ENCODE measurements at places on chromosomes 4 and X. TPM values are rescaled to one million over a fixed set of nuclear protein-coding genes. Genes with fewer than 3 reads are reported as not detected.

GRCh38 chrX:119762718-119763117, 4.3 kb downstream of the SOWAHD start:
- no peak for DNase-seq

PAGE1 gene
- total RNA-seq = not detected

DNA sequence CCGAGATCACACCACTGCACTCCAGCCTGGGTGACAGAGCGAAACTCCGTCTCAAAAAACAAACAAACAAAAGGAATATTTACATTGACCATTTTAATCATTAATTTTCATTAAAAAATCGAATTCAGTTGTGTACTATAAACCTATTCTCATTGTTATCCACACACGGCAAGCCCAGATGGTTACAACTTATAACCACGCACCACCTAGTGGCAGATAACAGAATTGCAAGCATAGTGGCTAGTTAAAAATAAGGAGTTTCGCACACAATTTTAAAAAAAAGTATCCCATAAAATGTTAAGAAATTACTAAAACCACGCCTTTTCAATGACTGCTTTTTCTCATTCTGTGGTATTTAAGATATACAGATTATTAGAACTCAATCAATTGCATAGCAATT, 25.4 kb downstream of the MBNL3 start:
- DNase-seq = no peak

- no peak for DNase-seq
Measured at GRCh38 chrX:6757631-6758030, 222.7 kb upstream of the VCX3A start.

DNA sequence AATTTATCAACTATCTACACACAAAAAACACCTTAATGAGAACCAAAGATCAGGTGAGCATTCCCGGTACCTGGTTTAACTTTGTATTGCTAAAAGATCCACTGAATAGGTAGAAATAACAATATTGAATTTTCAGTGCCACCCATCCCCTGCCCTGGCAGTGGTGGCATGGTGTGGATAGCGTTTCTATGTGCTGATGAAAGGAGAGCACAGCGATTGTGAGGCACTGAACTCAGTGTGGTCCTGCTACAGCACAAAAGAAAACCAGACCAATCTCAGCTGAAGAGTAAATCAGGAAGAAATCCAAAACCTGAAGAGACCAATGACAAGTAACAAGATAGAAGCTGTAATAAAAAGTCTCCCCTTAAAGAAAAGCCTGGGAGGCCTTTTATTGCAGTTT, 984.6 kb upstream of the AGA start:
- no peak for DNase-seq

GRCh38 chr4:4735870-4736269, 123.6 kb upstream of the MSX1 start:
- DNase-seq = no peak

DNA sequence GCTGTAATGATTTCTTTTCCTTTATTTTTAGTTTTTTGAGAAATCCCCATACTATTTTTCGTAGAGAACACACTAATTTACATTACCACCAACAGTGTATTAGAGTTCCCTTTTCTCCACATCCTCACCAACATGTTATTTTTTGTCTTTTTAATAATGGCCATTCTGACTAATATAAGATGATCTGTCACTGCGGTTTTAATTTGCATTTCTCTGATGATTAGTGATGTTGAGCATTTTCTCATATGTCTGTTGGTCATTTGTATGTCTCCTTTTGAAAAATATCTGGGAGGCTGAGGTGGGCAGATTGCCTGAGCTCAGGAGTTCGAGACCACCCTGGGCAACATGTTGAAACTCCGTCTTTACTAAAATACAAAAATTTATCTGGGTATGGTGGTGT, 30.2 kb downstream of the SPINK2 start:
- no peak for DNase-seq

NR0B1 gene
- total RNA-seq = not detected

DNA sequence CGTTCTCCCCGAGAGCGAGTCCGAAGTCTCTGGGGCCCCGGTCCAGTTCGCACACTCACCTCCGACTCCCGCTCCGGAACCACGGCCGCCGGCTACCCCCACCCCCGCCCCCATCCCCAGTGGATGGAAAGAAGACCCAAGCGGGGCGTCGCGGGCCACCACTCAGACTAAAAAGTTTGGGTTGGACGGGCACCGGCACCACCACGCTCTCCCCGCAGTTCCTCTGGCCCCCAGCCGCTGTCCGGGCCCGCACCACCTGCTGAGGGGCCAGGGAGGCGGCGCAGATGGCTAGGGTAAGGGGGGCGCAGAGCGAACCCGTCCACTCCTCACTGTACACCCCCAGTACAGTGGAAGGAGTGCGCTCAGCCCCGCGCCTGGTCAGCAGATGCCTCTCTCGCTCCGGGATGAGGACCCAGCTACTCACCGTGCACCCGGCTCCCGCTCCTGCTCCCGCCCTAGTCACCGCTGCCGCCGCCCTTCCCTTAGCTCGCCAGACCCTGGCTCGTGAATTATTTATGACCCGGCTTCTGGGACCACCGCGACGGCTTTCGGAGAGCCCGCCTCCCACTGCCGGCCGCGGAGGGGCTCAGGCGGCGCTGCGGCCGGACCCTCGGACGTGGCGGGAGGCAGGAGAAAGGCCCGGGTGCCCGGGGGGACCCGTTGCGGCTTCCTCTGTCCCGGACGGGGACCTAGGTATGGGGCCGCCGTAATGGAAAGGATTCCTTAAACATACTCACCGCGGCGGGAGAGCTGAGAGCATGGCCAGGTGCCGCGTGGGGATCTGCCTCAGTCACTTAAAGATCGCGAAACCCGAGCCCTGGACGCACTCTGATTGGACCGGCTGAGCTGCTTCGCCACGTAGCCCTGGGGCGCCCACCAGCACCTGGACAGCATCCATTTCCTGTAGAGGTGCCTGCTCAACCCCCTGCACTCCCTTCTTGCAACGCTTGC, at the start of gene PROM1:
Gene PROM1 (minus strand): TSS at position 783 of the 951 bp plus-strand sequence. CDS start 8,117 bp downstream, outside the sequence.
- DNase-seq = peak; percentile 45

DNA sequence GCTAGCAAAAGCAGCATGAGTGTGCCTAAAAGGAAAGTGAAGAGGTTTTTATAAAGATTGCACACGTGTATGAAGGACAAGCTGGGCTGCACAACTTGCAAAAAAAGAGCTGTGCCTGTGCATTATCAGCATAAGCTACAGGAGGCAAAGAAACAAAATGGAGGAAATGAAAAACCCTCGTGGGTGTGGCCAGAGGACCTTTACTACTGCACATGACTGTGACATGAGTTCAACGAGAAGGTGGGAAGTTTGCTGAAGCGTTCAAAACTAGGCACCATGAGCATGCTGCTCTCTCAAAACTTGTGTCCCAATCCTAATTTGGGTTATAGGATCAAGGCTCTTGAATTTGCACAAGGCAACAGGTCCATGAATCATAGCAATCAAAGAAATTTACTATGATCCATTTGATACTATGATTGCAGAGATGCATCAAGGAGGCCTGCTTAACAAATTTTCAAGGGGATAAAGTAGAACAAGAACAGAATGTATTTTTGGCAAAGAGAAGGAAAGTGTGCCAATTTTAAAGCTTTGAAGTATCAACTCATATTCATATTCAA, 38.1 kb upstream of the CXorf38 start:
- DNase-seq = no peak

DNA sequence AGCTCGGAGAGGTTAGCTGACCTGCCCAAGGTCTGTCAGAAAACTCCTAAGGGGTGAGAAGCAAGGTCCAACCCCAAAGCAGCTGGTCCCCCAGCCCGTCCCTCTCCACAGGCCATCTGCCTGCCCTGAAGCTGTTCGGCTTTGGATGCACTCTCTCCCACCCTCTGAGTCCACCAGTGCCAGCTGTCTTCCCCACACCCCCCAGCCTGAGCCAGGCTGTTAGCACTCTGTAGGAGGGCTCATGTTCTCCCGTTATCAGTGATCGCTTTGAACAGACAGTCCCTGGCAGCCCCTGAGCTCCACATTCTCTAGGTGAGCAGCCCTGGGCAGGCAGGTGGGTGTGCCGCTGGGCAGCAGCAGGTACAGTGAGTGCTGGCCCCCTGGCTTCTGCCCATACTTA, 16.0 kb downstream of the ZNF185 start:
- no peak for DNase-seq

- DNase-seq = no peak
Measured at GRCh38 chr4:11741190-11741652, 312.5 kb upstream of the HS3ST1 start.

DNA sequence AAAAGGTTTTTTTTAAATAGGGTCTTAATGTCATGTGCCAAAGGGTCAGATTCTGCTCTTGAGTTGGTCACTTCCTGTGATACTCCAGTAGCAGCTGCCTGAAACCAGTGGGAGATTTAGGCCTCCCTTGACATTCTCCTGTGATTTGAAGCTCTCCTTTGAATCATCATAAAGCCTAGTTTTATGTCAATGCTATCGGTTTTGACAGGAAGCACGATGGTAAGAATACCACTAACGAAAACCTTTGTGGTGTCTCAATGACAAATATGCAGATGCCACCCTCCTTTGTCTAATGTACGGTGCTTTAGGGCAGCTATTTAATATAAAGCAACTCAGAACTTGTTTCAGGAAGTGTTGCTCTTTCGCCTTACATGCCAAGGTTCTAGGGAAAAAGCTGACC, 44.2 kb downstream of the CCNI start:
- no peak for DNase-seq

ADGRG2 gene
- total RNA-seq = 0.17 TPM

- DNase-seq = no peak
Measured at GRCh38 chrX:13487731-13488505, 81.5 kb upstream of the EGFL6 start.

DNA sequence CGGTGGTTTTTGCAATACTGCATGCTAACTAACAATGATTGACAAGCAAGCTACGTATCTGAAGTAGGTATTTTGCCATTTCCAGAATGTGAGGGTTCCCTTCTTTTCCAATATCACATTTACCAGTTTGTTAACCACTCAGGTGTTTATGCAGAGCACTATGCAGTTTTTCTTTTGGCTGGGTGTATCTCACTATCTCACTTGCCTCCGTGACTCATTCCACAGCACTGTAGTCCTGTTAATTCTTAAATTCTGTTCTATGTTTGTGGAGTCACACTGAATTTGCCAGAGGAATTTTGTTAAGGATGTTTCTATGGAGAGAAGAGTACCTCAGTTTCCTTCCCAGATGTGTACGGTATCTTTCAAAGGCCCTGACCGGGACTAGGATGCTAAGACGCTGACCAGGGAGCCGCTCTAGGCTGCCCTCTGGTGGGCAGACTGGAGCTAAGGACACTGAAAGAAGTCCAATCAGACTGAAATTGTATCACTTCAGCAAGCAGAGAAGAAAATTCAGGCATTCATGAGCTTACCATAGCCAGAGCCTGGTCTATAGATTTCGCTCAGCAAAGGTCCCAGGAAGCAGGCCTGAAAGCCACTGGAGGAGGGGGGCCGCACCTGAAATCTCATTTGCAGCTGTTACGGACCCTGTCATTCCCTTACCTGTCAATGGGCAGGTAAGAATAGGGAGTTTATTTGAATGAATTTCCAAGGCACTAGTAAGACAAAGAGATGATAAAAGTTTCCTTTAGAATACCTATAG, 388.4 kb upstream of the SPOCK3 start:
- DNase-seq = peak; percentile 37

GRCh38 chr4:163558539-163559044, 64.1 kb downstream of the TMA16 start:
- DNase-seq = no peak

GRCh38 chr4:64807821-64808220, 398.6 kb upstream of the TECRL start:
- no peak for DNase-seq

All from left ventricle myocardium superior (tissue), 1 donor.